ENCODE measurements at places on chromosomes 4 and X.

DNA sequence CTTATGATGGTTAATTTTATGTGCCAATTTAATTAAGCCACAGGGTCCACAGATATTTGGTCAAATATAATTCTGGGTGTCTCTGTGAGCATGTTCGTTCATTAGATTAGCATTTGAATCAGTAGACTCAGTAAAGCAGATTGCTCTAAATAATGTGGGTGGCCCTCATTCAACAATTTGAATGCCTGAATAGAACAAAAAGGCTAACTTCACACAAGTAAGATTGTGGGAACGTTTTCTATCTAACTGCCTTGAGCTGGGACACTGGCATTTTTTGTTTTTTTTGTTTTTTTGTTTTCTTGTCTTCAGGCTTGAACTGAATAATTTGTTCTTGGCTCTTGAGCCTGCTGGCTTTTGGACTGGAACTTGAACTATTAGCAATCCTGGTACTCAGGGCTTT lies 292.4 kb upstream of the SPANXN4 start:
- no peak for DNase-seq

DNA sequence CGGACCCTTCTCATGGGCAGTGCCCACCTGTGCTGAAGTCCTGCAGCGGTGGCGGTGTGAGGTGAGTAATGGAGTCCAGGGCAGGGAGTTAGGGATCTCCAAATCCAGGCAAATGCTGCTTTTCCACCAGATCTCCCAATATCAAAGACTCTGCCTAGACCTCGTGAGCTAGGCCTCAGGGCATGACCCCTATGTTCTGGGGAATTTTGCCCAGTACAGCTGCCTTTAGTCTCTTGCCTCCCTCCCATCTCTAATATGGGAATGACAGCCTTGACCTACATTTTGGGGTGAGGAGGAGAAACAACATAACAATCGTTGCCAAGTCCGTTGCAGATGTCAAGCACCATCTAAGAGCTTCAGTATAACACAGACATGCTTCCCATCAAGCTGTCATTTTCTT lies 7.3 kb downstream of the PAK3 start:
- no peak for DNase-seq

DNA sequence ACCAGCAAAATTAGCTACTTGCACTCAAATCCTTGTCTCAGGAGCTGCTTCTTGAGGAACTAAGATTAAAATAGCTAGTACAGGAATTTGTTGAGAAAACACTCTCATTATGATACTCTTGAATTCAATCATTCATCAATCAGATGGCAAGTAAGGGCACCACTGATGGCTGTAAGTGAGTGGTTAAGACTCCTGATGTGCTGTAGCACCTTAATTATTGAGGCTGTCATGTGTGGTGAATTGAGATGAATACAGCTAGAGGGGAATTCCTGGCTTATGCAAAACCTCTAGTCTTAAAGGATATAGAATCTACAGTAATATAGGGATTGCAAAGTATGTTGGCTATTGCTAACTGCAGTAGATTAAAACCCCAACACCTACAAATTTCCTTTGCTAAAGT lies 509.1 kb downstream of the IQCM start:
- no peak for DNase-seq

DNA sequence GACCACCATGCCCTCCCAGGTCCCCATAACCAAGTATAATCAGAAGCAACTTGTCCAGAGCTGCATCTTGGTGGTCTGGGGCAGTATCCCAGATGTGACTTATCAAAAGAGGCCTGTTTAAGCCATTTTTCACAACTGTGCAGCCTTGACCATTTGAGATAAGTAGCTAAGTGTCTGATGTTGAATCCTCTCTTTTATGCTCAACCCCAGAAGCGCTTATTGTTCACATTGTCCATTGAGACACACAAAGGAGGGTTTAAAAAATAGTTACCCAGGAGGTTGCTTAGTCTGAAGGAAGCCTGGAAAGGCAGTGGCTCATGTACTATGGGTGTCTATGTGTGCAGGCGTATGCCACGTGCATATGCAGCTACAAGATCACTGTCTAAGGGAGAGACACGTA lies 27.0 kb downstream of the ENPP6 start:
- DNase-seq, result no peak

- no peak for DNase-seq
These were observed 37.0 kb downstream of the STK26 start for GRCh38 chrX:132059973-132060540.

GRCh38 chrX:44155126-44155525 lies 181.9 kb upstream of the NDP start:
- no peak for DNase-seq

DNA sequence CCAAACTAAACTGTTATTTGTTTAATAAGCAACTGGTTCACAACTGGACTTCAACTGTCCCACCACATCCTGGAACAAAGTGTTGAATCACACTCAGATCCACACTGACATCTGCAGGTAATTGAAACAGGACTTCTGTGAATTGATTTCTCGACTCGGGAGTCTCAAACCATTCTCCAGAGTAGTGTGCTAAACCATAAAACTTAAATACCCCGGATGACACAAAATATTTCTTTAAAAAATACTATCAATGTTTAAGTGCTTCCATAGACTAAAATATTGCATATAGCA lies 95.4 kb upstream of the PLAC1 start:
- no peak for DNase-seq

DNA sequence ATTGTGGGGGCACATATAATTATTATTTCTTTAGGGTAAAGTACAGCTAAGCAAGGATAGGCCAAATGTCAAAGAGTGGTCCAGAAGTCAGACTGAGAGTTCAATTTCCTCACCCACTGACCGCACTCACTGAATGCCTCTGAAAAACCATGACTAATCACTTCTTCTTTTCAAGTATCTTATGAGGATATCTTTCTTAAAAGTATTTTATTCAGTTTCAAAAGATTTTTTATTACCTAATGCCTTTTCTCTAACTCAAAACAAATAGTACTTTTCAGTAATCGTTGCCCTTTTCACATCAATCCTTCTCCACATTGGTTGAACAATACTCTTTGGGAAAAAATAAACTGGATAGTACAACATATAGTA lies 61.7 kb upstream of the CAMK2D start:
- no peak for DNase-seq

DNA sequence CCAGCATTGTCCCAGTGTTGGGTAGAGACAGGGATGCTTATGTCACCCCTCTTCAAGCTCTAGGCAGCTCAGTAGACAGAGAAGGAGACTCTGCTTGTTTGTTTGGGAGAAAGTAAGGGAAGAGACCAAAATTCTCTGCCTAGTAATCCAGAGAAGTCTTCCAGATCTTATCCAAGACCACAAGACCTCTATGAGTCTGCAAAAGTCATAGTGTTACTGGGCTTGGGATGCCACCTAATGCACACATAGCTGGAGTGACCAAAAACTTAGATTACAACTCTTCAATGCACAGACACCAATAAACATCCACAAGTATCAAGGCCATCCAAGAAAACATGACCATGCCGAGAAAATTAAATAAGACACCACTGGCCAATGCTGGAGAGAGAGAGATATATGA lies 205.5 kb downstream of the UNC5C start:
- DNase-seq, result no peak

- no peak for DNase-seq
These were observed 130.2 kb downstream of the HS3ST1 start for GRCh38 chr4:11298451-11298850.

DNA sequence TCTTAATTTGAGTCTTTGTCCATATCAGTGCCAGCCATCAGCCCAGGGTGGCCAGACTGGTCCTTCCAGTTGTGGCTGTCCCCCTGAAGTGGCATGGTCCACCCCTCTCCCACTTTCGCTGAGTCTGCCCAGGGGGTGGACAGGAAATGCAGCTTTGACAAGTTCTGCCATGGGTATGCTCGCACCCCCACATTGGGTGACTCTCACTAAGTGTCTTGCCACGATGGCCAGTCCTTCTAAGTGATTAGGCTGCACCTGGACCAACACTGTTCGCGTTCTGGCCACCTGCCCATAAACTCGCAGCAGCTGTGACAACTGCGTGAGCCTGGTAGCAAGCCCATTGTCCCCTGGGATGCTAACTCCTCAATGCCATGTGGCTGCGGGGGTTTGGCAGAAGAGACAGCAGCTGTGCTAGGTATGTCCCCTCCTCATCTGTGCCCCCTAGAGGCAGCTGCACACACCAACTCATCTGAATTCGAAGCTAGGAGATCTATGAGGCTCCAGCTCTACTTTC lies 10.0 kb upstream of the LNX1 start:
- peak; percentile 11 for DNase-seq

- no peak for DNase-seq
These were observed 12.1 kb downstream of the ARMCX6 start for GRCh38 chrX:101605728-101606127.

DNA sequence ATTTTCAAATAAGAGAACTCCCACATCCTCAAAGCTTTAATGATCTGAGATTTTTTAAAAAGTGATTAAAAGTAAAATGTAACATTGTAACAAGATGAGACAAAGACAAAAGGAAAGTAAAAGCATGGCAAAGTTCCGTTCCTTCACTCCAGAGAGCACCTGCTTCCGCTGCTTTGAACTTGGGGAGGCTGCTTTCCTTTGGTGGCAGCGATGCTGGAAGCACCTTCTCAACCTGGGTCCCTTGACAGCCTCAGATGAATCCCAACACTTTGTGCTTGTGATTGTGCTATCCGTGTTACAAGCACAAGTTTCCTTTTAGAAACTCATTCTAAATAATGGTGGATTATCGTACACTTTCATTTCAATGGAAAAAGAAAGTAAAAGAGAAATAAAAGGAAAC lies 59.7 kb downstream of the HADH start:
- no peak for DNase-seq

DNA sequence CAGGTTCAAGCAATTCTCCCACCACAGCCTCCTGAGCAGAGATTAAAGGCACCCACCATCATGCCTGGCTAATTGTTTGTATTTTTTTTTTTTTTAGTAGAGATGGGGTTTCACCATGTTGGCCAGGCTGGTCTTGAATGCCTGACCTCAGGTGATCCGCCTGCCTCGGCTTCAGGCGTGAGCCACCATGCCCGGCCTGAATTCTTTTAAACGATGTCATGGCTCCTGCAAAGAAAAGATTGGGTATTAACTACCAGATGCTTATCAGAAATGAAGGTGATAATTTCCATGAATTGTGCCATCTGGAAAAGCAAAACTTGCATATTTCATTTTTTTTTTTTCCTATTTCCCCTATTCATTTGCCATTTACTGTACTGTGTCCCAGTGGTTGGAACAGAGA lies 195.7 kb upstream of the IGFBP7 start:
- DNase-seq, result no peak

DNA sequence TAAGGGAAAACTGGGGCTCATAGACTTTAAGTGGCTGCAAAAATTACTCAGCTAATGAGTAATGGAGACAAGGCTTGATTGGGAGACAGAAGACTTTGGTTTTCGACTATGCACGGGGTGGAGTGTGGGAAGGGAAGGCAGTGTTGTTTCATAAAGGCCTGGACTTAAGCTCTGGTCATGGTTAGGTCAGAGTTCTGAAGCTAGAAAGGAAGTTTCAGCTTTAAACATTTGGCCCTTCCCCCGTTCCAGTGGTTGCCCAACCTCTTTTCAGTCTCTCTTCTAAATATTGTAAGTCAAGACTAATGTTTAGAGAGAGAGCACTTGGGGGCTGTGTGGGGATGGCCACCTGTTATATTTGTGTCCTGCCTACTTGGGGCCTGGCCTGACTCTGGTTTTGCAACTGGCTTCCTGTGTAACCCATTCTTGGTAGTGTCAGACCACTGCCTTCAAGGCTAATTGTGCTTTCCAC lies 21.0 kb downstream of the MSN start:
- no peak for DNase-seq

GRCh38 chr4:40065010-40065409 lies 8.4 kb downstream of the N4BP2 start:
- DNase-seq, result no peak

DNA sequence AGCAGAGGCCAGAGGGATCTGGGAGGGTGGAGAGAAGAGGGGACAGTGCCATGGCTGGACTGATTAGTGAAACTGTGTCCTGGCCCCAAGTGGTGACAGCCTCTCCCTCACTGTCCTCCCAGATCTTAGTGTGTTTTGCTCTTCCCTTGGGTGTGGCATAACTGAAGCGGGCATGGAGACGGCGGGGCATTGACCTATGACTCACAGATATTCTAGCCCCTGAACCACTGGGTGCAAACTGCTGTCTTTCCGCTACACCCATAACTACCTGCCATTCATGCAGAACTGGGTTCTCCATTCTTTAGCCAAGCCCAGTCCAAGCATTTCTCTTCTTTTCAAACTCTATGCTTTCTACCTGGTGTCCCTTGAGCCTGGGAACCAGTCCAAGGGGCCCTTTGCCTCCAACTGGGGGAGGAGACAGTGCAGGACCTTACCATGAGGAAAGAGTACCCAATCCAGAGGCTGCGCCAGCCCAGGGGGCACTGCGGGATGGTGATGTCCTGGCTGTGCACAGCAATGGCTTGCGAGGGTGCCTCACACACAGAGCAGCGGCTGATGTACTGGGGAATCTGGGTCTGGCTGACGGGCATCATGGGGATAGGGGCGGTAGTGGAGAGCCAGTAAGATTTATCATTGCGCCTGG lies 67.6 kb downstream of the ATG4A start:
- no peak for DNase-seq

- DNase-seq, result no peak
These were observed 10.8 kb downstream of the JAKMIP1 start for GRCh38 chr4:6189511-6189910.

- DNase-seq, result no peak
These were observed 76.1 kb downstream of the FBXO8 start for GRCh38 chr4:174207367-174207766.

DNA sequence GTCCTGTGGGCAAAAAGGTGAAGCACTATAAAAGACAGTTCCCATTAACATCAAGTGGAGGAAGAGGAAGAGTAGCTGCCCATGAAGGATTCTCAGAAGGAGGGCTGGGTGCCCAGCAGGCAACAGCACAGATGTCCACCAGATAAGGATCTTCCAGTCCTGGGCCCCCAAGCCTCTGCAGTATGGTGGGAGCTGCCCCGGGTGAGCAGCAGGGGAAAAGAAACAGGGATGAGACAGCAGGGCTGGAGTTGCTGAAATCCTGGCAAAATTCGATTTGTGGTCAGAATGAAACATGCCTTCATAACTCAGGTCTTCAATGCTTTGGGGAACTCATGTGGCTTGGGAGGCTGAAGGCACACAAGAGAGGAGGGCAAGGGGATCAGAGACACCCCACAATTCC lies 94.6 kb downstream of the RASL11B start:
- no peak for DNase-seq

GRCh38 chr4:123477711-123478209 lies 81.2 kb downstream of the SPRY1 start:
- no peak for DNase-seq

DNA sequence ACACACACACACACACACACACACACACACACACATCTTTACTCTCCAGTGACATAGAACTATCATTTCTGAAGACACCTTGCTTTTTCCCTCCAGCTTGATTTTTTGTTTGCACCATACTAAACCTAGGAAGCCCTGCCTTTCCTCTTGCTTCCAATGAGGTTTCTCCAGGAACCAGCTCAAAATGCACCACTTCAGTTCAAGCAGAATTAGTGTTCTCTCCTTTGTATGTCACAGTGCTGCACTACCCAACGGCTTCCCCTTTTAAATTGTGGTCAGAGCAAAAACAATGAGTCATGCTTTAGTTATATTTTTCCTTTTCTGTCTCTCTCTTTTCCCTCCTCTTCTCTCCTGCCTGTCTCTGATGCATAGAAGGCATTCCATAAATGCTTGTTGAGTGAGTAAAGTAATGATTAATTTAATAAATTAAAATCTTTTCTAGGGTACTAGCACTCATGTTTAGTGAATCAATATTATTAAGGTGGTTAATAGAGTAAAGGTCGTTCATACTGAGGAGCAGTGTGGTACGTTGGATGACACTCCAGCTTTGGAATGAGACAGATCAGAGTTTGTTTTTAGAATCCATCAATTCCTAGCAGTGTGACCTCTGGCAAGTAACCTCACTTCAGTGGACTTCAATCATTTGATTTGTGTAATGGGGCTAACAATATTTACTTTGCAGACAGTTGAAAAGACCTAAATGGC lies 5.9 kb downstream of the RTL3 start:
- DNase-seq, result no peak
